LNCaP clone FGC (cell line): ENCODE measurements at places on chromosomes 16 and 17.

DNA sequence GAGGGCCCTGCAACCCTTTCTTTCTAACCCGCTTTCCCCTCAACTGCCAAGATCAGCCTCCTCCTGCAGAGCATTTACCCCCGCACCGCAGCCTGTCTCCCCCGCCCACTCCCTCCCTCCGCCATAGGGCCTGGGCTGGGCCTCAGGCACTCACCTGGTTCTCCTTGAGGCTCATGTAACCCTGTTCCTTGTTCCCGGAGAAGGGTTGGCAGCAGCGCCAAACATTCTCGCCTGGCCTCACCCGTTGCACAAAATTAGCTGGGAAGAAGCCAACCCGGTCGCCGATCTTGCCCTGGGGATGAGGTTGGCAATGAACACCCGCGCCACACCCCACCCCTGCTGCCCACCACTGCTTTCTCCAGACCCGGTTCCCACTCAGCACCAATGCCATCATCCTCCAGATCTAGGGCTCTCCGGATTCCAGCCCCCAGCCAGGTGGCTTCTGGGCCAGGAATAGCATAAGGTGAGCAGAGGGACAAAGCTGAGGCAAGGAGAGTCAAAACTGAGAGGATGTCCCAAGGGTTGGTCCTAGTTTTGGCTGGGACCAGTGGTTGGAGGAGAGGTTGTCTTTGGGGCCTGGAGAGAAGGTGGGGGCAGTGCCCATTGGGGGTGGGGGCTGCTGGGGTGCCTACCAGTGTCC lies 12.8 kb downstream of the STAC2 start:
- DNase-seq, result no peak

- no peak for DNase-seq
These were observed 411.7 kb downstream of the HS3ST3B1 start for GRCh38 chr17:14712611-14713021.

GRCh38 chr16:85040685-85041084 lies 13.1 kb downstream of the KIAA0513 start:
- no peak for DNase-seq

DNA sequence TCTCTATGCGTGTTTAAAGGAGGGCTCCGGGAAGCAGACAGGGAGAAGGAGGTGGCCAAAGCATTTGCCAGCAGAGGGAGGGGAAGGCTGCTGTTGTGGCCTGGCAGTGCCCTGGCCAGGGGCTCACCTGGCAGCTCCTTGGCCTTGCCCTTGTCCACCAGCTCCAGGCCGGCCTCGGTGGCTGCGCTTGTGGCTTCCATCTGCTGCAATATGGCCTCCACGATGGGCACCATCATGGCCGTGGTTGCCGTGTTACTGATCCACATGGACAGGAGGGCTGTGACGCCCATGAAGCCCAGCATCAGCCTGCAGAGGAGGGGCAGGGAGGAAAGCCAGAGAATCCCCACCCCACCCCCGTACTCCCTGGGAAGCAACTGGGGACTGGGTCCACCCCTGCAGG lies 9.4 kb downstream of the SLC13A5 start:
- DNase-seq, result no peak

- DNase-seq, result no peak
These were observed 11.2 kb downstream of the PIEZO1 start for GRCh38 chr16:88773812-88774291.

- no peak for DNase-seq
These were observed 401.7 kb upstream of the MAF start for GRCh38 chr16:80002261-80002660.

DNA sequence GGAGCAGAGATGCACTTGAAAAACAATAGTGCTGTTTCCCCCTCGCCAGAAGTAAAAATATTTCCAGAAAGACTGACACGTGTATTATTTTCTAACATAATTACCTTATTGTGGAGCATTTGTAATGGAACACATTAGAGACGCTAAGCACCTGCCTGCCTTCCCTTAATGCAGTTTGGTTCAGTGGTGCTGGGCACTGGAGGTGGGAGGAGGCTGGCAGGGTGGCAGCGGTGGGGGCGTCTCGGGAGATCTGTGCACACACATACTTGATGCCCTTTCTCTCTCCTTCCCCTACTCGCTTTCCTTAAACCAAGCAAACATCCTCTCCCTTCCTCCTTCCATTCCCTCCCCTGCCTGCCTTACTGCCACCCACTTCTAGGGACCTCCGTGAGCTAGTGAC lies 156.6 kb upstream of the SDK2 start:
- no peak for DNase-seq

- no peak for DNase-seq
These were observed 609.9 kb downstream of the WWOX start for GRCh38 chr16:78709137-78709884.

GRCh38 chr16:15653227-15653626 lies 3.2 kb downstream of the NDE1 start:
- peak; percentile 70 for DNase-seq

DNA sequence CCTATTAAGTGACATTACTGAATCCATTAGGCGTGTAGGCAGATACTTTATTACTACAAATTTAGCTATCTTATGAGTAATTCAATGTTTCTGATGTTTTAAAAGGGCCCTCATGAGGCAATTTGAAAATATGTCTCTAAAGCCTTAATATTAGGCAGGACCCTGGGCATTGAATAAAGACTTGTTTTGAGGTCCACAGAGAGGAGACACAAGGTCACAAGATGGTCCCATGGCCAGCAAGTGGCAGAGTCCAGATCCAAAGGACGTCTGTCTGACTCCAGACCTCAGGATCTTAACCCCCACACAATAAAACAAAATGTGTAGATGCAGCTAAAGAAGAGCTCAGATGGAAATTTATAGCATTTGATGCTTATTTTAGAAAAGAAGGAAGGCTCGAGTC lies 31.9 kb upstream of the HEATR6 start:
- no peak for DNase-seq

GRCh38 chr16:74521691-74522090 lies 85.2 kb downstream of the GLG1 start:
- DNase-seq, result no peak

GRCh38 chr17:14741491-14741890 lies 440.6 kb downstream of the HS3ST3B1 start:
- DNase-seq, result no peak

DNA sequence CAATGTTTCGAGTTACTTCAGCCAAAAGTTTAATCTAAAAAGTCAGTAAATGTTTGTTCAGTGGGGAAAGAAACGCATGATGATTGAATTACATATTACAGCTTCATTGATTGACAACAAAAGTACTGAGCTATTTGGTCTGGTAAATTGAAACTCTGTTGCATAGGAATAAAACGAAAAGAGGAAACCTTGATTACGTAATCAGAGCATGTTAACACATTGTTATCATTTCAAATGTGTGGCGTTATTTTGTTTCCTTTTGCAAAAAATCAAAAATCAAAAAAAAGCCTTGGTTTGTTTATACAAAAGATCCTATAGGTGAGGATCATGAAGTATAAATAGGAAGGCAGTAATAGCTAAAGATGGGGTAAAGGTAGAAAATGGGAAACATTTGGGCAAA lies 19.5 kb upstream of the CA10 start:
- DNase-seq, result no peak

DNA sequence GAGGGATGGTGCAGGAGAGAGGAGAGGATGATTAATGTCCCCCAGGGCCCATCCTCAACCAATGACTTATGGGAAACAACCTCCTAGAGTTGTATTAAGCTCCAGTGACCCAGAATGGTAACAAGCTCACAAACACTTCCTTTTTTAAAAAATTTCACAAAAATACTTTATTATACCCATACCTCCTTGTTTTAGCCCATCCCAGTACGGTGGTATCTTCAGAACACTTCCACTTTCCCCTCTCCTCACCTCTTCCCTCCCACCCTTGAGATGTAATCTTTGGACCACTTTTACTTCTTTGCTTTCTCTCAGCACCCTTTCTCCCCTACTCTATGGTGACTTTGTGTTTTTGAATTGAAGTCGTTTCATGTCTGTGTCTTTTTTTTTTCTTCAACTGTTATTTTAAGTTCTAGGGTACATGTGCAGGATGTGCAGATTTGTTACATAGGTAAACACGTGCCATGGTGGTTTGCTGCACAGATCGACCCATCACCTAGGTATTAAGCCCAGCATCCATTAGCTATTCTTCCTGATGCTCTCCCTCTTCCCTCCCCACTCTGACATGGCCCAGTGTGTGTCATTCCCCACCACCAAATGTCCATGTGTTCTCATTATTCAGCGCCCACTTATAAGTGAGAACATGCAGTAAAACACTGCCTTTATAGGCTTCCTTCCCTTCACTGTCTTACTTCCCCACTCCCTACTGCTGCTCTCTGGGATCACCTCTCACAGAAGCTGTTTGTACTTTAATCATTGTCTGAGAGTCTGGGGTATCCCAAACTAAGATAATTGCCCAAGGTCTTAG lies 124.5 kb downstream of the PRKCB start:
- DNase-seq, result no peak

- DNase-seq, result no peak
These were observed 126.6 kb downstream of the ANKRD11 start for GRCh38 chr16:89363621-89364393.

GRCh38 chr17:17966399-17966798 lies 5.8 kb downstream of the TOM1L2 start:
- no peak for DNase-seq

GRCh38 chr16:450785-451512 lies 25.5 kb downstream of the RAB11FIP3 start:
- DNase-seq, result no peak

GRCh38 chr17:57721967-57722703 lies 23.0 kb downstream of the CCDC182 start:
- DNase-seq, result no peak

DNA sequence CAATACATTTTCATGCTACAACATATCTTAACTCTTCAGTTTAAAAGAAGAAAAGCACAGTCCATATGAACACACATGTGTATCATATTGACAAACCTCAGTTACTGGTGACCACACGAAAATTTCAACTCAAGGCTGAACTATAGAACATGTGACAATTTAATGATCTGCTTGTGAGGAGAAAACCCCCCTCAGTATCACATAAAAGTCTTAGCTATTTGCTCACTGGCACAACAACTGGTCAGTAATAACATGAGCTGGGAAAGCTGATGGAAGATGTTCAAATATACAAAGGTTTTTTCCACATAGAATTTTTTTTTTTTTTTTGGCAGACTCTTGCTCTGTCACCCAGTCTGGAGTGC lies 19.5 kb downstream of the ZNF652 start:
- no peak for DNase-seq

DNA sequence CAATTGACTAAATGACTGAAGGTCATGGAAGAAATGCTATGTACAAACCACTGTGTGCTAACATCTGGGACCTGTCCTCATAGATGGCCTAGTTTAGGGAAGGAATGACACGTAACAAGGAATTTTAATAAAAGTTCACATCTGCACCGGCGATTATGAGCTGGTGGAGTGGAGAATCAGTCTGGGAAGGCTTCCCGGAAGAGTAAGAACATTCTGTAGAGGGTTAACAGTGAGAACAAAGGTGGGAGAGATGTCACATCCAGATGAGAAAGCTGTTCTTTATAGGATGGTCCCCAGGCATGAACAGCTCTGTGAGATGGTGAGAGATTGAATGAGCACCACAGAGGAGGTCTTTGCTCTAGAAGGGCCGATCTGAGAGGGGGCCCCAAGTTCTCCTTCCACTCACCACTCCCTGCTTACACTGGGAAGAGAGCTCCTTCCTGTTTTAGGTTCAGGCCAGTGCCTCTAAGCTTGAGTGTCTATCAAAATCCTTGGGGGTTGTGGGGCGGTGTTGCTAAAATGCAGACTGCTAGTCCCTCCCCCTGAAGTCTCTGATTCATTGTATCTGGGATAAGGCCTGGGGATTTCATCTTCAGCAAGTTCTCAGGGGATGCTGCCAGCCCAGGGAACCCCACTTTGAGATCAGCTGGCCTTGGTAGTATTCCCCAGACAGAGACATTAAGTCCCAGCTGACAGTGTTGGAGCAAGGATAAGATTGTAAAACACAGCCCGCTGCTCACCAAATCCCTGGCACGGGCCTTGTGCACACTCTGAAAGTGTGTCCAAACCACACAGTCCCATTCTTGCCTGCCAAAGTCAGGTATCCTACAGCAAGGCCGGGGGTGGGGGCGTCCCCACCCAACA lies 294.7 kb upstream of the MAF start:
- no peak for DNase-seq

DNA sequence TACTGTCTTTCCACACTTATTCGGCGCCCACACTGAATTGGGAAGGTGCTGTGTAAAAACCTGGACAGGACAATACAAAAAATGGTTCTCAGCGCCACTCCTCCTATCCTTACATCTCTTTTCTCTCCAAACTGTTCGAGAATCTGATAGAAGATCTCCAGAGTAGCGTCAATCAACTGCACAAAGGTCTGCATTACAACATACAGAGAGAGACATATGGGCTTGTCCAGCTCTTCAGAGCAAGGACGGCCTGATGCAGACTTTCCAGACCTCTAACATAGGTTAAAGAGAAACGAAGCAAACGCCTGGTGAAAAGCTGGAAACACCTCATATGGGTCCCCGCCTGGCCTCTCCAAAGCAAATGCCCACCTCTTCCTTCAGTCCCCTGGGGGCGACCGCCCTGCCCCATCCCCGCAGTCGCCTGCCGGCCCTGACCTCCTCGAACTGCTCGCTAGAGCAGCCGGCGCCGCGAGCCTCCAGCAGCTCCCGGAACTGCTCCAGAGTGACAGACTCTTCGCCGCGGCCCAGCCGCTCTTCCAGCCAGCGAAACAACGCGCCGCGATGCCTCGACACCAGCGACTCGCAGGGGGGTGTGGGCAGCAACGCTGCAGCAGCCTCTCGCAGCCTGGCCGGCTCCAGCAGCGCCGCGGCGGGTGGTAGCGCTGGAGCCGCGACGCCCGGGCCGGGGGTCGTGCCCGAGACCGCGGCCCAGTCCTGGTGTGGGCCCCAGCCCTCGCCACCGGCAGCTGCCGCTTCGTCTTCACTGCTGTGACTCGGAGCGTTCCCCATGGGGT lies 526 bp downstream of the ZZEF1 start:
- no peak for DNase-seq

DNA sequence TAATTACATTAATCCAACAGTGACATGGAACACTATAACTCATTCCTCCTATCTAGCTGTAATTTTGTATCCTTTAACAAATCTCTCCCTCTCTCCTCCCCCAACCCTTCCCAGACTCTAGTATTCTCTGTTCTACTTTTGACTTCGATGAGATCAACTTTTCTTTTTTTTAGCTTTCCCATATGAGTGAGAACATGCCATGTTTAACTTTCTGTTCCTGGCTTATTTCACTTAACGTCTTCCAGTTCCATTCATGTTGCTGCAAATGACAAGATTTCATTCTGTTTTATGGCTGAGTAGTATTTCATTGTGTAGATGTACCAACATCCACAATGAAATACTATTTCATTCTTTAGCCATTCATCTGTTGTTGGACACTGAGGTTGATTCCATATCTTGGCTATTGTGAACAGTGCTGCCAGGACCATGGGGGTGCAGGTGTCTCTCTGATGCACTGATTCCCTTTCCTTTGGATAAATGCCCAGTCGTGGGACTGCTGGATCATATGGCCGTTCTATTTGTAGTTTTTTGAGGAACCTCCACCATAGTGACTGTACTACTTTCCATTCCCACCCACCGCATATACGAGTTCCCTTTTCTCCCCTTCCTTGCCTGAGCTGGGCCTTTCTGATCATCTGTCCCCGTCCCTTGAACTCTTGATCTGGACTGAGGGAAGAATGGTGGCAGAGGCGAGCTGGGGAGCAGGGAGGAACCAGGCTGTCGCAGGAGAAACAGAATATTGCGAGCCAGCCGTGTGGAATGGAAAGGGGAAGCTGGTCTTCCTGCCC lies 7.7 kb upstream of the CEP295NL start:
- DNase-seq, result no peak
